Neural crest cell (in vitro differentiated cells): ENCODE measurements at places on chromosomes 11 and 22. TPM values are rescaled to one million over a fixed set of nuclear protein-coding genes. Genes with fewer than 3 reads are reported as not detected.

Gene MYOD1
- not detected in 2 replicates for total RNA-seq

Gene APIP
- 25.1 and 29.8 TPM in 2 replicates for total RNA-seq

Gene GRM5
- 0.45 and 0.49 TPM in 2 replicates for total RNA-seq

Gene F2
- total RNA-seq, result not detected in 2 replicates

Gene HTR3A
- total RNA-seq, result 3.8 and 4.6 TPM in 2 replicates

Gene NAALAD2
- 16.1 and 16.7 TPM in 2 replicates for total RNA-seq

- H3K4me3 ChIP-seq, result no peak overlapping the region
- no peaks in the 10 kb centered on the region for H3K27me3 ChIP-seq
- H3K36me3 ChIP-seq, result peaks cover 48% of the 10 kb centered on the region
- DNase-seq, result no peak
- H3K4me1 ChIP-seq, result no peaks in the 10 kb centered on the region
These were observed 37.1 kb downstream of the TAF1D start for GRCh38 chr11:93704237-93704636.

GRCh38 chr11:72988821-72989220 lies 153.3 kb downstream of the FCHSD2 start:
- no peak overlapping the region for H3K4me3 ChIP-seq
- no peaks in the 10 kb centered on the region for H3K27me3 ChIP-seq
- DNase-seq, result no peak
- peaks cover 13% of the 10 kb centered on the region for H3K4me1 ChIP-seq

DNA sequence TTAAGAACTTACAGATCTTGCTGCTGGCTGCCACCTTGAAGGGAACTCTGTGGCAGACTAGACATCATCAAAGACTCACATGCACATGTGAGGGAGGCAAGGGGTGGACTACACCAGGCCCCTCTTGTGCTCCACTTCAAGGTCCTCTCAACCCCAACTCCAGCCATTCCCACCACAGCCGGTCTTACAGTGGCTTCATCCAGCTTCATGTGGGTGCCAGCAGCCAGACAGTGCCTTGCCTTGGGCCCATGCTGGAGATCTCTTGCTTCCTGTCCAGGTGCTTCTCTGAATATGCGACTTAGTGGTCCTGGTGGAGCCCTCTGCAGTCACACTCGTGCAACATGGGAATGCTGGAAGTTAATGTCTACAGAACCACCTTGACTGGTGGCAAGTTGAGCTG lies 44.6 kb upstream of the WNT7B start:
- no peak for DNase-seq
- no peaks in the 10 kb centered on the region for H3K36me3 ChIP-seq
- peaks cover 82% of the 10 kb centered on the region for H3K27me3 ChIP-seq
- H3K27ac ChIP-seq, result no peak overlapping the region

GRCh38 chr11:66906061-66906733 lies 49.3 kb downstream of the LRFN4 start:
- no peak for DNase-seq
- H3K4me1 ChIP-seq, result peaks cover 55% of the 10 kb centered on the region
- peaks cover 3% of the 10 kb centered on the region for H3K36me3 ChIP-seq
